ENCODE measurements at places on chromosomes 6 and 20.
A peak's percentile ranks its signal among the peaks of the same experiment; 100 is the strongest.

DNA sequence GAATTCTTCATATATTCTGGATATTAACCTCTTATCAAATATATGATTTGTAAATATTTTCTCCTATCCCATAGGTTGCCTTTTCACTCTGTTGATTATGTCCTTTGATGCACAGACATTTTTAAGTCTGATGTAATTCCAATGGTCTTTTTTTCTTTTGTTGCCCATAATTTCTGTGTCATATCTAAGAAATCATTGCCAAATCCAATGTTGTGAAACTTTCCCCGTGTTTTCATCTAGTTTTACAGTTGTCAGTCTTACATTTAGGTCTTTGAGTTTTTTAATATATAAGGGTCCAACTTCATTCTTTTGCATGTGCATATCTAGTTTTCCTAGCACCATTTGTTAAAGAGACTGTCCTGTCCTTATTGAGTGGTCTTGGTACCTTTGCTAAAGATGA is 111.5 kb downstream of the SESN1 start:
- peak; percentile 32 for DNase-seq

DNA sequence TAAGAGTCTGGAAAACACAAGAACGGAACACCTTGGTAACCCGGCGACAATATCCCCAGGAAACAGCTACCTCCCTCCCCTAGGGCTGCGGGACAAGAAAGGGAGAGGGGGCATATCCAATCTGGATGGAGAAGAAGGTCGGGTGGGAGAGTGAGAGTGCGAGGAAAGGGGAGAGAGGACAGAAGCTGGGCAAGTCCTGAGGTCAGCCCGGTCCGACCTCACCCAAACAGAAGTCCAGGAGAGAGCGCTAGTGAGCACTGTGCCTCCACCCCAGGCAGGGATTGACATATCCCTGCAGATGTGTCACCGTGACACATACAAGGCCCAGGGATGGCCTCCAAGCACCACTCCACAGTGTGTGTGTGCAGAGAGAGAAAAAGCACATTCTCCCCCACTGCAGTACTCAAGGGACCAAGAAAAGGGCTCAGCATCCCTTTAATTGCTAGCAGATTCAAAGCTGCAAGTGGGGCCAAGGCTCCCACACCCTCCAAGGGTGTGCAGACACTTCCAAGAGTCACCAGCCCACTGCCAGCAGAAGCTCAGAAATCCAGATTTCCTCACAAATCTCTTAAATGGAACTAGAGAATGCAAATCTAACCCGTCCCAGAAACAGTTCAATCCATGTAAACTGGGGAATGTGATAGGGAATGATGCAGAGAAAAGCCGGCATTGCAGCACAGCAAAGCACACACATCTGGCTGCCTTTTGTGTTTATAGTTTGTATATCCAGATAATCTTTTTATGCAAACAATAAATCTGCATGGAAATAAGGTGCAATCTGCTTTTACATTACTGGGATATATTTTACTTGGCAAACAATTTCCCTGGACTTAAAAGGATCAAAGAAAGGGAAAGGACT is 3.1 kb downstream of the PXDC1 start:
- peak; percentile 93 for DNase-seq

GRCh38 chr6:26021001-26021349 is 58.4 kb downstream of the TRIM38 start:
- peak; percentile 82 for DNase-seq

DNA sequence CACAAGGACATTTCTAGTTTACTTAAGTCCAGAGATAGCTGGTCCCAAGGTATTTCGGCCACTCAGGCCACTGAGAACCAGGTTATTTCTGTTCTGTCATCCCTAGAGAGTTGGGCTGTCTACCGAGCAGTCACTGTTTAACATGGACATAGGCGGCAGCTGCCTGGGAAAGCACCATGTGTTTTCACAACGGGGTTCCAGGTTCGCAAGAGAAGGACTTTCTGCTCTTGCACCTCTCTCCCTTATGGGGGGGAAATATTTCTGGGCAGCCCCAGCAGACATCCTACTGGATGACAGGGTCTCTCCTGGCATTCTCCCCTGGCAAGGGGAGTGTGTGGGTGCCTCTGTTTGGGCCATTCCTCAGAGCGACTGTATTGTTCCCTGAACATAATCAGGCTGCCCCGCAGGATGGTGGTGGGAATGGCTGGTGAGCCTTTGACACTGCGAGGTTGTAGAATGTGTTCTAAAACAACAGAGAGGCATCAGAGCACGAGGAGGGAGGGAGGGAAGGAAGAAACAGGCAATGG is 64.4 kb upstream of the DUSP22 start:
- DNase-seq = no peak

- peak; percentile 67 for DNase-seq
Measured at GRCh38 chr20:3563548-3564177, 92.8 kb downstream of the ATRN start.

DNA sequence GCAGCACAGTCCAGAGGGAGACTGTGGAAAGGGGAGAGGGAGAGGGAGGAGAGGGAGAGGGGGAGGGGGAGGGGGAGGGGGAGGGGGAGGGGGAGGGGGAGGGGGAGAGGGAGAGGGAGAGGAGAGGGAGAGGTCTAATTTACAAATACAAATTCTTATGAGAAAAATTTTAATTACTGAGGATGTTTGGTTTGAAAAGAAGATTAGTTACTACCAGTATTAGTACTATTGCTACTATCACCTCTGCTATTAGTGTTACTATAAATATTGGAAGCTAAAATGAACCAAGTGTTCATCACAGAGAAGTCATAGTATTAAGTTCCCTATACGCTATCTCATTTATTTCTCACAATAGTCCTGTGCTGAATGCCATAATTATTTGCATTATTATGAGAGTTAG is 14.3 kb upstream of the TSBP1 start:
- no peak for DNase-seq

All from fibroblast of mammary gland (primary cell).